ENCODE measurements at places on chromosomes 2 and 18. TPM values are rescaled to one million over a fixed set of nuclear protein-coding genes. Genes with fewer than 3 reads are reported as not detected.
A peak's percentile ranks its signal among the peaks of the same experiment; 100 is the strongest.

DNA sequence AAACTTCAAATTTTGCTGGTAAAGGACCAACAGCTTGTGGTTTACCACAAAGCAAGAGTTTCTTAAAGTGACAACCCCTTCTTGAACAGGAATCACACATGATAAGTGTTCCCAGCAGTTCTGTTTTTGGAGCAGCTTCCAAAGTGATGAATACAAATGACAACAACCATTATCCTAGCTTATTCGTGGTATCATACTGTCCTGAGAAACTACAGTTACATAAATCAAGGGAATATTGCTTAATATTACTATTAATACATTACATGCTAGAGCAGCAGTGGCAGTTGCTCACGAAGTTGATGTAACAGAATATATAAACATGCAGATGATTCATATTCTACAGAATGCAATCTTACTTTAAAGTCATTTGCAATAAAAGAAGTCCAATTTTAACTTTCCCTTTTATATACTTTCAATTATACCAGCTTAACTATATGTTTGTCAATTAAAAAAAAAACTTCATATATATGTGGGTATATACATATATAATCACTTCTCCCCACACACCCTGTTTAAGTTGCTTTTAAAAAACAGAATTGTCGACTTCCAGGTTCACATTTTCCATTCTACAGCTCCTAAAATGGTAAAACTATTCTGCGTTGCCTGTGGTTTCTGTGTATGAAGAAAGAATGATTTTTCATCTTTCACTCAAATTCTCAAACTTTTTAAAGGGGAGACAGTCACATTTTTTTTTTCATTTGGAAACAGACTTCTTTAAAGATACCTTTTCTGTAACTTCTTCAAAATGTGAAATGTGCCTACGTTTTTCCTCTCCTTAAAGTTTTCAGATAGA lies 713.6 kb downstream of the TDRD15 start:
- DNase-seq: no peak
- no peak overlapping the region for H3K27ac ChIP-seq
- no peaks in the 10 kb centered on the region for H3K4me1 ChIP-seq
- no peak overlapping the region for H3K4me3 ChIP-seq
- no peaks in the 10 kb centered on the region for H3K27me3 ChIP-seq

SUMO1 gene
- polyA plus RNA-seq: 136 TPM

CFLAR gene
- polyA plus RNA-seq: 49.6 TPM

- DNase-seq: no peak
- no peaks in the 10 kb centered on the region for H3K36me3 ChIP-seq
- H3K27ac ChIP-seq: no peak overlapping the region
- no peaks in the 10 kb centered on the region for H3K4me1 ChIP-seq
- H3K4me3 ChIP-seq: no peak overlapping the region
- H3K27me3 ChIP-seq: peaks cover 22% of the 10 kb centered on the region
These were observed 167.2 kb upstream of the PIEZO2 start for GRCh38 chr18:11316546-11316945.

COLEC12 gene
- not detected for polyA plus RNA-seq

DNA sequence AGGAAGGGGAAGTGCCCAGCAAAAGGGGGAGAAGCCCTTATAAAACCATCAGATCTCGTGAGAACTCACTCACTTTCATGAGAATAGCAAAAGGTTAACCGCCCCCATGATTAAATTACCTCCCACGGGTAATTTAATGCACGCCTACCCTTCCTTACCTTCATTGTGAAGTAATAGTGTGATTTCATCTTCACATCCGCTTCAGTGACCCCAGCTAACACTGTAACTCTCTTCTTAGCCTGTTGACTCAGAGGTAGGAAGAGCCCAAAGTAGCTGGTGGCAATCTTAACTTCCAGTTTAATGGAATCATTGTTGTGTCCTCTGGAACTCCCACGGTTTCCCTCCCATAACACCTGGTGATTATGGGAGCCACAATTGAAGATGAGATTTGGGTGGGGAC lies 120.5 kb downstream of the GULP1 start:
- no peaks in the 10 kb centered on the region for H3K36me3 ChIP-seq
- no peak overlapping the region for H3K27ac ChIP-seq
- DNase-seq: no peak

- peaks cover 7% of the 10 kb centered on the region for H3K27me3 ChIP-seq
- no peak for DNase-seq
- no peak overlapping the region for H3K4me3 ChIP-seq
- H3K27ac ChIP-seq: peak overlapping the region; percentile 24
- H3K36me3 ChIP-seq: no peaks in the 10 kb centered on the region
- H3K4me1 ChIP-seq: peaks cover 45% of the 10 kb centered on the region
These were observed 3.8 kb downstream of the POMC start for GRCh38 chr2:25164561-25164960.

Data from naive B cell (primary cell).